ENCODE measurements at places on chromosomes 4 and X. TPM values are rescaled to one million over a fixed set of nuclear protein-coding genes. Genes with fewer than 3 reads are reported as not detected.

The MBTPS2 gene
- polyA plus RNA-seq = 25.9 TPM

The ENAM gene
- polyA plus RNA-seq = 3.3 TPM

The ARMCX4 gene
- polyA plus RNA-seq = 37.5 TPM

The RIPPLY1 gene
- polyA plus RNA-seq = 0.41 TPM

The C4orf50 gene
- polyA plus RNA-seq = not detected

The RNF175 gene
- polyA plus RNA-seq = 0.48 TPM

The PHEX gene
- polyA plus RNA-seq = 0.56 TPM

The MAP7D2 gene
- 0.39 TPM for polyA plus RNA-seq

The MGAT4D gene
- polyA plus RNA-seq = not detected

The LRPAP1 gene
- polyA plus RNA-seq = 61.3 TPM

The TREX2 gene
- 0.38 TPM for polyA plus RNA-seq

The CXCL3 gene
- 0.32 TPM for polyA plus RNA-seq

The AMOT gene
- polyA plus RNA-seq = 26.7 TPM

The FGB gene
- polyA plus RNA-seq = not detected

The GPC4 gene
- 132 TPM for polyA plus RNA-seq

The RBM46 gene
- not detected for polyA plus RNA-seq

The USP9X gene
- 45.5 TPM for polyA plus RNA-seq

The GLOD5 gene
- polyA plus RNA-seq = not detected

The USP17L12 gene
- polyA plus RNA-seq = not detected

The C4orf17 gene
- not detected for polyA plus RNA-seq

The ODAPH gene
- polyA plus RNA-seq = 0.18 TPM

The FREM3 gene
- 0.44 TPM for polyA plus RNA-seq

The TRPC3 gene
- polyA plus RNA-seq = 0.92 TPM

The TKTL2 gene
- polyA plus RNA-seq = not detected

The DMRTC1B gene
- polyA plus RNA-seq = 1.5 TPM

The MXRA5 gene
- polyA plus RNA-seq = 99.5 TPM

All from muscle of back (tissue), 13 donors.